Activated CD4-positive, alpha-beta memory T cell treated with anti-CD3 and anti-CD28 coated beads, Interleukin-2, amount 10 ng/mL, durations not matched to agents 7 days and 5 days (primary cell): ENCODE measurements at places on chromosomes 7 and 10. TPM values are rescaled to one million over a fixed set of nuclear protein-coding genes. Genes with fewer than 3 reads are reported as not detected.
A peak's percentile ranks its signal among the peaks of the same experiment; 100 is the strongest.

DNA sequence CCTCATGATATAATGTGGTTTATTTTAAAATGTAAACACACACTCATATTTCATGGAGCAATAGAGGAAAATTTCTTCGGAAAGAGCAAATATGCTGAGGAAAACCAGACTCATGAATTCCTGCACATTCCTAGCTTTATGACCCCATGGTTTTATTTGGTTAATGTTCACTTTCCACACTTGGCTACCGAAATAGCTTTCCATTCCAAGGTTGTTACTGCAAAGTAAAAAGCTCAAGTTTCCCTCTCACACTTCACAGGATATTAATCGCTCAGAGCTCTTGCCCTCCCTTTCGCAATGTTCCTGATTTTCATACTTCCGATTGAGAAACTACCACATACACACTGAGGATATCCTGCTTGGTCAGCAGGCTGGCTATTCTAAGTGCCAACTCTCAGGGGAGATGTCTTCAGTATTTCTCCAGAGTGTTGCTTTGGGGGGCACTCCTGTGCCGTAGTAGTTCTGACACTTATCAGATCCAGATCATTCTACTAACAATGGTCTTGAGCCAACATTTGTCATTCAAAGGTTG, 77.5 kb upstream of the STEAP1B start:
- no peak for DNase-seq

DNA sequence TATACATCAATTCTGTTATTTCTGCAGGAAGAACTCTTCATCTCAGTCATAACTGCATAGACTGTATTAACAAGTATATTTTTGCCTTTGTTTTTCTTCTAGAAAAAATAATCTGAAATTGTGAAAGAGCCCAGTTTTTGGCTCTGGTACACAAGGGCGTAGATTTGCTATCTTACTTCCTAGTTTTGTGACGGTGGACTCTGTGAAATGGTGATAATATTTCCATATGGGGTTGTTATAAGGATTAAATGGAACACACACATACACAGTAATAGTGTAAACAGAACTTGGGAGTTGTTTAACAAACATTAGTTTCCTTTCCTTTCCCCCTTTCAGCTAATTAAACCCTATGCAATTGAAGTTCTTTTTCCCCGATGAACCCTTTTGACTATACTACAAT, 108.7 kb downstream of the MKLN1 start:
- no peak for DNase-seq

DNA sequence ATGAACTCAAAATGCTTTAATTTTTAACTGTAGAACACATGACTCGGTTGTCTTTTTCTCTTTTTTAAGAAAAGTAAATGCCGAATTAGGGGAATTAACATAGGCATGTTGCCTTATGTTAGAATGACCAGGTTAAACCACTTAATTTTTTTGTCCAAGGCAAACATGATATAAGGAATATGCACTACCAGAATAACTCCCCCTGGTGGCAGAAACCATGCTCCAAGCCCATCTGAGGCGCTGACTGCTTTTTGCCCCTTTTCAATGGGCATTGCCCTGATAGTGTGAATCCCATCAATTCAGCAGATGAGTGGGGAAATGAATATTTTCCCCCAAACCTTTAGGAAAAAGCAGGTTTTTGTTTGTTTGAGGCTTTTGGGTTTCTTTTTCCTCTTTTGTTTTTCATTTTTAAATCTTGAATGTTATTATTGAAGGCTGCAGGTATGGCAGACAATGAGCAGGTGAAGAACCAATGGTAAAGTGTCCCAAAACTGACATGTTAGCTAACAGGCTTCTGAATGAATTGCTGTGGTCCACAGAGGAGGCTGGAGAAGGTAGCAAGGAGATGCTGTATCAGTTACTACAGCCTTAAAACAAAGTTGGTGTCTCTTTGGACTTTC, 284.3 kb downstream of the SORCS3 start:
- peak; percentile 22 for DNase-seq

GRCh38 chr10:30435073-30435422, 1.1 kb downstream of the MAP3K8 start:
- no peak for DNase-seq

DNA sequence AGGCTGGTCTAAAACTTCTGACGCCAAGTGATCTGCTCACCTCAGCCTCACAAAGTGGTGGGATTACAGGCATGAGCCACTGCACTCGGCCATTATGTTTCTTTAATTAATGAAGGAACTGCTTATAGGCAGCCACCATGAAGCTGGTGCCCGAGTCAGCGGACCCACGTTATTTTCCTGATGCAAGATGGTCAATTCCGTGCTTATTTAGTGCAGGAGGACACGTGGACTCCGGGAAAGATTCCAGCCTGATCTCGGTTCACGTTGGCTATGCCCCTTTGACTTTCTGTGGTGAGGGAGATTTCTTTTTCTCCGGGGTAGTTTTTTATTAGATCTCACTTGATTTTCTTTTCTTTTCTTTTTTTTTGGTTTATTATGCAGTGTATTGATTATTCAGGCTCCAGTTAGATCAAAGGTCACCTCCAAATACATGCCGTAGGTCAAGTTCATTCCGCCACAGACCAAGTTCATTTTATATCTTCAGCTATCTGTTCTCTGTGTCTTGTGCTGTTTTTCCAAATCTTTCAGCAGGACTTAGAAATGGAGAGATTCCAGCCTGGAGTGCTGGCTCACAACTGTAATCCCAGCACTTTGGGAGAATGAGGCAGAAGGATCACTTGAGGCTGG, 8.3 kb downstream of the CAMK1D start:
- no peak for DNase-seq

SPDYE6 gene
- not detected for total RNA-seq

DNA sequence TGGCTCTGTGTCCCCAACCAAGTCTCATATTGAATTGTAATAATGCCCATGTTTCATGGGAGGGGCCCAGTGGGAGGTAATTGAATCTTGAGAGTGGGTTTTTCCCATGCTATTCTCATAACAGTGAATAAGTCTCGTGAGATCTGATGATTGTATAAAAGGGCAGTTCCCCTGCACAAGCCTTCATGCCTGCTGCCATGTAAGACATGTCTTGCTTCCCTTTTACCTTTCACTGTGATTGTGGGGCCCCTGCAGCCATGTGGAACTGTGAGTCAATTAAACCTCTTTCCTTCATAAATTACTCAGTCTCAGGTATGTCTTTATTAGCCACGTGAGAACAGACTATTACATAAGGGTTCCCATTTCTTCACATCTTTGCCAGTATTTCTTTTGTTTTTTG, 97.1 kb upstream of the CPXM2 start:
- no peak for DNase-seq

DNA sequence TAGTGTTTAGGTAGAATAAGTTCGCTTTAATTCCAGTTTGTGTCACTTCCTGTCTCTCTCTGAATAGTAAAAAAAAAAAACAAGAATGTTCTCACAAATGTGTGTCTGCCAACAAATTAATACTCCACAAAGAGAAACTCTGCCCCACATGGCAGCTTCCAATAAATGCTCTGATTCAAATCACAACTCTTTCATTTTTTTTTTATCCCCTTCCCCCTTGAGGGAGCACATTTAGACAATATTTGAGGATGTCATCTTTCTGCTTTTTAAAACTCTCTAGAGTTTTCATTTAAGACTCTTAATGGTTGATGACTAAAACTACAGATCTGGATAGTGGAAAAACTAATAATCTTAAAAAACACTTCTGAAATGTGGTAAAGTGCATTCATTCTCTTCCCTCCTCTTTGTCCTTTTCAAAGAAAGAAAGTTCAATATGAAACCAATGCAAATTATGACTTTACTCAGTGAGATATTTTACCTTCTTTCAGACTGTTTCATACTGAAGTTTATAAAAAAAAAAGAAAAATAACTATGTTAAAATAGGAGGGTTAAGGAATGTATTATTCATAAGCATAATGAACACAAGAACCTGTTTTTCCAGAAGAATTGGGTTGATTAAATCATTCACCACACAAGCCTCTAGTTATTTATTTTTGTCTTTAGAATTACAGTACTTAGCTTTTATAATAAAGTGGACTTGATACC, 42.3 kb downstream of the ARID5B start:
- no peak for DNase-seq

GRCh38 chr7:11166051-11166450, 192.4 kb downstream of the PHF14 start:
- no peak for DNase-seq

SPDYE1 gene
- total RNA-seq, result not detected

DNA sequence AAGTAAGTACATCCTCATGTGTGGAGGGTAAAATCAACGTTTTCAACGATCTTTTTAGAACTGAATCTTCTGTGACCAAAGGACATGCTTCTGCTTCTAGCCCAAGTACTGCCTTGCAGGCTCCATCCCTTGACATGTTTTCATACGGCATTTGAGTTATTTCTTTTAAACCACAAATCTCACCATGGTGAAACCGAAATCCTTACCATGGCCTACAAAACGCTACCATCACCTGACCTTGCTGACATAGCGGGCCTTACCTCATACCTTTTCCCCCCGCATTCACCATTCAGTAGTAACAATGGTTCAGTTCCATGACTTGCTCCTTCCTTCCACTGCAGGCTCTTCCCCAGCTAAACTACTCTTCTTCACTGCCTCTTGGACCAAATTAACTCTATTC, 3.5 kb downstream of the RNF216 start:
- no peak for DNase-seq

DNA sequence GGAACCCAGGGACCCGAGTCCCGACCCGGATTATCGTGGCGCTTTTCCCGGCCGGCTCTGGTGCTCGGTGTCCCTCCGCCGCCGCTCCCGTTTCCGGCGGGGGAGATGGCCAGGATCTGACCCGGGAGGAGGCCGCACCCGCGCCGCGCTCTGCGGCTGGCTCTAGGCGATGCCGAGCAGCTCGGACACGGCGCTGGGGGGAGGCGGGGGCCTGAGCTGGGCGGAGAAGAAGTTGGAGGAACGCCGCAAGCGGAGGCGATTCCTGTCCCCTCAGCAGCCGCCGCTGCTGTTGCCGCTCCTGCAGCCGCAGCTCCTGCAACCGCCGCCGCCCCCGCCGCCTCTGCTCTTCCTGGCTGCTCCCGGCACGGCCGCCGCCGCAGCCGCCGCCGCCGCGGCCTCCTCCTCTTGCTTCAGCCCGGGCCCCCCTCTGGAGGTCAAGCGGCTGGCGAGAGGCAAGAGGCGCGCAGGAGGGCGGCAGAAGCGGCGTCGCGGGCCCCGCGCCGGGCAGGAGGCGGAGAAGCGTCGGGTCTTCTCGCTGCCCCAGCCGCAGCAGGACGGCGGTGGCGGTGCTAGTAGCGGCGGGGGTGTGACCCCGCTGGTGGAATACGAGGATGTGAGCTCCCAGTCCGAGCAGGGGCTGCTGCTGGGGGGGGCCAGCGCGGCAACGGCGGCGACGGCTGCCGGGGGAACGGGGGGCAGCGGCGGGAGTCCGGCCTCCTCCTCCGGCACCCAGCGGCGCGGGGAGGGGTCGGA, 593 bp downstream of the CDK13 start:
- peak; percentile 49 for DNase-seq

SYT15 gene
- 0.86 TPM for total RNA-seq

CPEB3 gene
- 2.8 TPM for total RNA-seq
